Breast epithelium (tissue), 4 donors: ENCODE measurements at places on chromosomes 3 and 15.

DNA sequence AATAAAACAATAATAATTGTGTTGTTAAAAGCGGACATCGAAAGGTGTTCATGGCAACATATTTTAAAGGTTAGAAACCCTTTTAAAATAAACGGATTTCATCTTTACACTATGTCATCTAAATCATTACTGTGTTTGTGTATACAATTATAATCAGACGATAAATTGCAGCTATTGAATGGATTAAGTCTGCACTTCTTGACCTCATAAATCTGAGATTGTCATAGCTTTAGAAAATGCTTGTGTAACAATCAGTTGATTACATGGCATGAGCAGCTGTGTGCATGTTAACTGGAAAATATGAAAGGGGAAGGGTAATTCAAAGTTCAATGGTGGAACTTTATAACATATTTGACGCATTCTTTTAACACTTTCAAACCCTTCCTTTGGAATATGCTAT is 152.4 kb upstream of the MDFIC2 start:
- DNase-seq = no peak
- H3K27me3 ChIP-seq = no peaks in the 10 kb centered on the region
- H3K27ac ChIP-seq = no peak overlapping the region
- no peaks in the 10 kb centered on the region for H3K36me3 ChIP-seq
- H3K4me3 ChIP-seq = no peak overlapping the region
- H3K4me1 ChIP-seq = no peaks in the 10 kb centered on the region

DNA sequence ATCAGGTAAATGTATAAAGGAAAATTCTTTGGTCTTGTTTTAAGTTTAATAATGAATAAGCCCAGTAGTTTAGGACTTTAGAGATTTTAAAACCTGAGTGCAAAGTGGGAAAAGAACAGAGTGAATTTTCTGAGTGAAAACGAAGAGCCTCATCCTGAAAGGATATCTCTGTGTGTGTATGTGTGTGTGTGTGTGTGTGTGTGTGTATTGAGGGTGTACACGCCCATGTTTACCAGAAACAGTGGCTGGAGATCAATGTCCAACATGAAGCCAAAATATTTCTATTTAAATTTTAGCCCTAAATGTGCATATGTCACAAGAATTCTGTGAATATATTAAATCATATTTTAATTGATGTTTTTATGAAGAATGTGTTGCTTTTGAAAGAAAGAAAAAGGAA is 549.9 kb downstream of the CADM2 start:
- H3K27ac ChIP-seq = no peak overlapping the region
- H3K36me3 ChIP-seq = no peaks in the 10 kb centered on the region
- no peak overlapping the region for H3K4me3 ChIP-seq
- DNase-seq = no peak

- no peak for DNase-seq
- no peak overlapping the region for H3K4me3 ChIP-seq
- H3K27ac ChIP-seq = peak overlapping the region; percentile 59
Observed at GRCh38 chr15:57382215-57382614, 5.9 kb downstream of the CGNL1 start.

DNA sequence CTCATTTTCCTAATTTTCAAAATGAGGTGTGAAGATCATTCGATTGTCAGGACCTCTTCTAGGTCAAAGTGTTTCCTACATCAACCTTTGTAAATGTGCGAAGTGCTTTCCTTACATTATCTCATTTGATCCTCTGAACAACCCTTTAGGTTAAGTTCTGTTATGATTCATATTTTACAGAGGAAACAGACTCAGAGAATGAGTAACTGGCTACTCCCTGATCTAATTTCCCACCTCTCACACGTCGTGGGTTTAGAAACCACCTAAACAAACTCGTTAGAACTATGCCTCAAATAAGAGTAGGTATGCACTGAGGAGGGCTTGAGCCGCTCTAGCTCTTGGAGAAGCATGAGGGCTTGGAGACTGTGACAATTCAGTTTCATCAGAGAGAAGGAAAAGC is 148.6 kb downstream of the CD47 start:
- DNase-seq = no peak
- no peak overlapping the region for H3K4me3 ChIP-seq
- H3K4me1 ChIP-seq = no peaks in the 10 kb centered on the region
- H3K27ac ChIP-seq = no peak overlapping the region

DNA sequence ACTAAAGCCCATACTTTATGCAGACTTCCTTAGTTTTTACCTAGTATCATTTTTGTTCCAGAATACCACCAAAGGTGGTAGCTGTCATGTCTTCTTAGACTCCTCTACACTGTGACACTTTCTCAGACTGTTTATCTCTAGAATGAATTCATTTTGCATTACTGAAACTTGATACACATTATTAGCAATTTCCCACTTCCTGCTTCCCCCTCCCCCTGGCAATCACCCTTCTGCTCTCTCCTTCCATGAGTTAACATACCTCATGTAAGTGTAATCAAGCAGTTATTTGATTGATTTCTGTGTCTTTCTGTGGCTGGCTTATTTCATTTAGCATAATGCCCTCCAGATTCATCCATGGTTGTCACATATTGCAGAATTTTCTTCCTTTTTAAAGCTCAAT is 204.9 kb downstream of the STAG1 start:
- H3K27ac ChIP-seq = no peak overlapping the region
- no peak for DNase-seq
- no peaks in the 10 kb centered on the region for H3K4me1 ChIP-seq
- H3K27me3 ChIP-seq = no peaks in the 10 kb centered on the region

DNA sequence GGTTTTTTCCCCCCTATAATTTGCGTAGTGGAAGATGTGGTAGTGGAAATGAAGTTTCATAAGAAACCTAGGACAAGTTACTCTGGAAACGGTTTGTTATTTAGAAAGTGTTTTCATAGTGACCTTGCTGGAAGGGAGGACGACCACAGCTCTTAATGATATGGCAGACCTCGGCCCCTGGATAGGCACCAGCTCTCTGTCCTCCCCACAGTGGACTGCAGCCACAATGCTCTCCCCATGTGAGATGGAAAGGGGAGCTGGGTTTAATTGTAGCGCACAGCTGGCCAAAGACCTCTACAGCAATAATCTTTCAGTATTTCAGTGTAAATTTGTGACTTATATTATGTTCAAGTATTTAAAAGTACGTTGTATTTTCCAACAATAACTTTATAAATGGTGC is 151.2 kb downstream of the PLCL2 start:
- H3K27me3 ChIP-seq = no peaks in the 10 kb centered on the region
- H3K4me1 ChIP-seq = no peaks in the 10 kb centered on the region

DNA sequence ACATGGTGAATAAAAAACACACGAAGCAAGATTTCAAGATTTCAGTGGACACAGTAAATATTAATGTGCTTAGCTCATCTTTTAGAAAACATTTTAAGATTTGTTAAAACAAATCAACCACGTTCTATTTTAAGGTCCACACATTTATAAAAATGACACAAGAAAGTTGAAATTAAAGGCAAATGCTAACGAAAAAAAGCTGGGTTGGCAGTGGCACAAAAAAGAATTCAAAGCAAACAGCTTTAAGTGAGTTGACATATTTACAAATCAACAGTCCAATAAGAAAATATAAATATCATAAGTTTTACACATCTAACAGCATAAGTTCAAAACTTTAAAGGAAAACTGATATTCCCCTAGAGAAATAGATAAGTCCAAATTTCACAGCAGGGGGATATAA is 430.4 kb upstream of the CCDC54 start:
- no peak overlapping the region for H3K4me3 ChIP-seq
- H3K4me1 ChIP-seq = no peaks in the 10 kb centered on the region
- H3K27me3 ChIP-seq = no peaks in the 10 kb centered on the region
- no peak for DNase-seq

DNA sequence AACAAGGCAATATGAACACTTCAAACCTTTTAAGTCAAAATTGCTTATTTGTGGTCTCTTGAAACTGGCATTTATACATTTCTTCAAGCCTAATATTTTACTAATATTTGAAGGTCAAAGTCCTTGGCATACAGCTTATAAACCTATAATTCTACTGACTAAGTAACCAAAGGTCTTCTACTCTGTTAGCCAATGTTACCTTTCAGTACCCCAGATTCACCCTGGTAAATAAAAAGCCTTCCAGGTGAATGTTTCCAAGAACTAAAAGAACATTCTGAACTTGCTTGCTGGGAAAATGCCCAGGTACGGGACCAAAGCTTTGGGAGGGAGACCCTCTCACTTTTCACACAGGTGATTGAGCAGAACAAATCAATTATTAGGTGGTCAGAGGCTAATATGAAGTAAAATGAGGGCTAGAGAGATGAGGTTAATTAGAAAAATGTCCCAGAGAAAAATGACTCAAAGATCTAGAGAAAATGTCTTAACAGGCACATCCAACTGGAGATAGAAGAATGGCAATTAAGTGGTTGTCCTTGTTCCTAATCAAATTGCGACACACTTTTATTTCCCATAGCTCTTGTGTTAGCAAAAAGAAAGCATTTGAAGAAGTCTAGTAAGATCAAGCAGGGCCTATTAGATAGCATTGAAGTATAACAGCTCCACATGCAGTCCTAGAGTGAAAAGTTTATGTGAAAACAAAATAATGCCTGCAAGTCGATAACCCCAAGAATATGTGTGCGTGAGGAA is 232.0 kb downstream of the FOXP1 start:
- no peaks in the 10 kb centered on the region for H3K27me3 ChIP-seq
- H3K36me3 ChIP-seq = no peaks in the 10 kb centered on the region
- no peak overlapping the region for H3K4me3 ChIP-seq
- H3K4me1 ChIP-seq = no peaks in the 10 kb centered on the region
- DNase-seq = no peak

GRCh38 chr3:152853196-152853595 is 18.3 kb downstream of the P2RY1 start:
- H3K36me3 ChIP-seq = no peaks in the 10 kb centered on the region
- no peak overlapping the region for H3K4me3 ChIP-seq
- no peaks in the 10 kb centered on the region for H3K4me1 ChIP-seq
- no peak for DNase-seq

DNA sequence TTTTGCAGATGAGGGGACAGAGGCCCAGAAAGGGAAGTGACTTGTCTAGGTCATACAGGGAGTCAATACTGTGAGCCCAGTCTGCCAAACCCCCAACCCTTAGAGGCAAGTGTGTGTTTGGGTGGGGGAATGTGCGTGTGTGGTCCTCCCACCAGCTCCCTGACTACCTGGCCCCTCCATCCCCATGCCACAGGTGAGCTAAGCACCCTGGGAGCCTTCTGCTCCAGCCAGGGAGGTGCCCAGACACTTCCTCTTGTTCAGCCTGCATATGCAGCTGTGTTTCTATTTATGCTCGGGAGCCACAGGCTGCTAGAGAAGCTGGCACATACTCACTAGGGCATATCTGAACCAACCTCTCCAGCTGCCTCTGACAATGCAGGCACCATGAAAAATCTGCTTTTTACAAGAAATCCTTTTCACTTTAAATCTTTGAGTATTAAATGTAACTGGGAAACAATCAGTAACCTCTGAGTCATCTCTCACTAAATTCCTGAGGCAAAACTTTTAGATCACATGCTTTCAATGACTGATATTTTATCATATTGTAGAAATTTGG is 20.7 kb downstream of the TBC1D2B start:
- DNase-seq = no peak
- no peaks in the 10 kb centered on the region for H3K27me3 ChIP-seq
- no peak overlapping the region for H3K4me3 ChIP-seq
- H3K27ac ChIP-seq = peak overlapping the region; percentile 73

DNA sequence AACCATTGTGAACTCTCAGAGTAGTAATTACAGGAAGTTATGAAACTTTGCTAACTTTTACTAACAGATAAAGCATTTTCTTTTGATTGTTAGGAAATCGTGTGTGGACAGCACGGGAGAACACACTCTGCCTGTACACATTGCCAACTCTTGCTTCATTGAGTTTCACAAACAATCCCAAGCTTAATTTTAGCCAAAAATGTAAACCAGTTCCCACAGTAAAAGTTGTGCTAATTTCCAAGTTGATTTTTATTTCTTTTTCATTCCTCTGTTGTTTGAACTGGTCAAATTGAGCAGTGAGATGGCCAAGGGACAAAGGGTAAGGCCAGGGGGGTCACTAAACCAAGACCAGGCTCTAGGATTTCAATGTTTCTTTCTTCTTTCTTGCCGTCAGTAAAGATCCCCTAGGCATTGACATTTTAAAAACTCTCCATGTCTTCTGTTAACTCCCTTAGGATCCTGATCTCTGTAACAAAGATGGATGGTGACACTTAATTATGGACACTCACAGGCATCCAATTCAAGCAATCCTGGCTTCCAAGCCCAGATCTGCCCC is 414.9 kb downstream of the RBMS3 start:
- H3K4me3 ChIP-seq = peak overlapping the region; percentile 35
- no peaks in the 10 kb centered on the region for H3K36me3 ChIP-seq
- no peaks in the 10 kb centered on the region for H3K27me3 ChIP-seq

DNA sequence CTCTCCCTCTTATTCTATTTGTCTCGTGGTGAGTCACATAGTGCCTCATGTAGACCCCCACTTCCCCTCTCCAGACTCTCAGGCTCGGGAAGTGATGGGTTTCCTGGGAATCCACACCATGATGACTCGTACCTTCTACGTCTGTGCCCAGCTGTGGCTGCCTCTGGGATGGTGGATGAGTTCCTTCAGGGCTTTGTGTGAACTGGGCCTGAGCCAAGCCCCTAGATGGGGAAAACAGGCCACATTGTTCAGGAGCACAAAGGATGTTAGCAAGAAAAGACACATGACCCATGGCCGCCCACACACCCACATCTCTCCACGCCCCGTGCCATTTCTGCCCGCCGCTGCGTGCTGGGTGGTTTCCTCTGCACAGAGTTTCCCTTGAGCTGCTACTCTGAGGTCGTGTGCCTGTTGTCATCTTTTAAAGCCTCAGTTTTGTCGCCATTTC is 10.5 kb downstream of the ISG20 start:
- H3K27ac ChIP-seq = peak overlapping the region; percentile 74
- no peak overlapping the region for H3K4me3 ChIP-seq
- no peaks in the 10 kb centered on the region for H3K36me3 ChIP-seq
- H3K27me3 ChIP-seq = no peaks in the 10 kb centered on the region
- H3K4me1 ChIP-seq = no peaks in the 10 kb centered on the region

DNA sequence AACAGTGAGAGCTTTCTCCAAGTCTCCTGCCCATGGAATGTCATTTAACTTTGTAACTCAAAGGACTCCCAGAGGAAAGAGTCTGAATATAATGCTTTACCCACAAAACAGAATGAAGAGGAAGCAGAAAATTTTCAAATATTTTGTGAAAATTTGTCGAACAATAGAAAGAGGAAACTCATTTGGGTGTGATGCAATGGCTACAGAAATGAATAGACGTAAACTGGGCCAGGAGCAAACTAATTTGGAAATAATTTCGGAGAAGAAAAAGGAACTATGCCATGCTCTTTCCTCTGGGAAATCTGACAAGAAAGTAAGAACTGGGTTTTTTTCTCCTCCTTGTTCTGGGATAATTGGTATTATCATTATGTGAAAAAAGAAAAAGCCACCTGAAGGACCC is 11.2 kb upstream of the SUMF1 start:
- no peak overlapping the region for H3K4me3 ChIP-seq
- no peak for DNase-seq
- no peak overlapping the region for H3K27ac ChIP-seq
- no peaks in the 10 kb centered on the region for H3K27me3 ChIP-seq

GRCh38 chr3:30299674-30300385 is 306.6 kb upstream of the TGFBR2 start:
- H3K4me3 ChIP-seq = no peak overlapping the region
- no peak for DNase-seq
- H3K36me3 ChIP-seq = no peaks in the 10 kb centered on the region
- H3K4me1 ChIP-seq = no peaks in the 10 kb centered on the region
- no peak overlapping the region for H3K27ac ChIP-seq

- no peak overlapping the region for H3K4me3 ChIP-seq
- H3K27ac ChIP-seq = no peak overlapping the region
- no peaks in the 10 kb centered on the region for H3K36me3 ChIP-seq
- no peak for DNase-seq
Observed at GRCh38 chr3:101184111-101184510, 136.3 kb downstream of the IMPG2 start.
